Naive B cell (primary cell): ENCODE measurements at places on chromosomes 1 and 21.

DNA sequence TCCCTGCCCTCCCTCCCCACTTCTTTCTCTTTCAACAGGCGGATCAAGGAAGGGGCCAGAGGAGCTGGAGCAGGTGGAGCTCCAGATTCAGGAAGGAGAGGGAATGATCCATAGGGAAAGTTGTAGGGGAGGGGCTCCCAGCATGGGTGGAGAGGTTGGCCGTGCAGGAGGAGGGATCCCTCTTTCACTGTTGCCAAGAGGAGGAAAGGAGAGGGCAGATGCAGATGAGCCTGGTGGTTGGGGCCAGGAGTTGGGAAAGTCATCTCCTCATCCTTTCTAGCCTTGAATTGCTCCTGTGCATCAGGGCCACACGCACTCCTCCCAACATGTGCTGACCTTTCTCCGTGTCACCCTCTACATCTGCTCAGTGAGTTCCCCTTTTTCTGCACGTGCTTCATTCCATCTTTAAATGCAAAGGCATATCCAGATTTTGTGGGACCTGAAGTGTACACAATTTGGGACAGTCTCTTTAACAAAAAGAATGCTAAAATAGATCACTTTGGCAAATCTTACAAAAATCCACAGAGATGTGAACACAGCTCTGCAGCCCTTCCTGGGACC, 32.4 kb downstream of the ZBTB18 start:
- no peak for DNase-seq

DNA sequence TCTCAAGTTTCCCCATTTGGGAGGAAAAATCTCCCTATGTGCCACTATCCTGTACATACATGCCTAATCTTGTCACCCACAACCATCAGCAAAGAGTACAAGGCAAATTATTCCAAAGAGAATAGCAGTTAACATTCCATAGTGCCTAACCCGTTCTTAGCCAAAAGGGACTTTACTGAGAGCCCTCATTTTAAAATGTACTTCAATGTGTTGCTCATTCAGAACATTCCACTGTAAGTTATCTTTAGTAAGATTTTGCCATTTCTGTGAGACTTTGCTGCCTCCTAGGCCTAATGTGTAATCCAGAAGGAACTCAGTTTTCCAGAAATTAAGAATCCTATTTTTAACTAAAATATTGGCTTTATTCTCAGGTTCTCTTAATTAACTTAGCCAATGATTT, 11.3 kb upstream of the MRPL55 start:
- DNase-seq: no peak

- DNase-seq: no peak
These were observed at the start of gene GJC2 for GRCh38 chr1:228149406-228150119. GJC2 (plus strand) TSS chr1:228149930; CDS start chr1:228157759, 7,829 bp downstream.

DNA sequence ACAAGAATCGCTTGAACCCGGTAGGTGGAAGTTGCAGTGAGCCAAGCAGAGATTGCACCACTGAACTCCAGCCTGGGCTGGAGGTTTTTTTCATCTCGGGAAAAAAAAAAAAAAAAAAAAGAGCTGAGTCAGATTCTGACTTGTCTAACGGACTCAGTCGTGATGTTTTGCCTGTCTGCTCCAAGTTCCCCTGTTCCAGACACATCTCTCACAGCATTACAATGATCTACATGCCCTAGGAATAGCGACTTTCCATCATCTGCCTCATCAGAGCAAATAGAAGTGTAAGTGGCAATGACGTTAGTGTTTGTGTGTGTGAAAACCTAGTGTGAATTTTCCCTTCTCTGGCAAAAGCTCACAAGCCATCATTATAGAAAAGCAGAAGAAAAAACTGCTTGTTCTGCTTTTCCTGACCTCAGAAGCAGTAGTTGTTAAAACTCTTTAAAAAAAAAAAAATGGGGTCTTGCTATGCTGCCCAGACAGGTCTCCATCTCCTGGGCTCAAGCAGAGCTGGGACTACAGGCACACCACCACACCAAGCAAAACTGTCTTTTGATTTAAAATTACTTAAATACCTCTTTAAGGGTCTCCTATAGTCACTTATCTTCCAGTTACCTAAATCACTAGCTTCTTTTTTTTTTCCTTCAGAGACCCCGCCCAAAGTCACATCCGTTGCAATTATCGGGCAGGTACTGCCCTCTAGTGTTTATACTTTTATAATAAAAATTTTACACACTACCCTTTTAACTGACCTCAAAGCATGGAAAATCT, 37.3 kb downstream of the PLEKHO1 start:
- peak; percentile 63 for DNase-seq

DNA sequence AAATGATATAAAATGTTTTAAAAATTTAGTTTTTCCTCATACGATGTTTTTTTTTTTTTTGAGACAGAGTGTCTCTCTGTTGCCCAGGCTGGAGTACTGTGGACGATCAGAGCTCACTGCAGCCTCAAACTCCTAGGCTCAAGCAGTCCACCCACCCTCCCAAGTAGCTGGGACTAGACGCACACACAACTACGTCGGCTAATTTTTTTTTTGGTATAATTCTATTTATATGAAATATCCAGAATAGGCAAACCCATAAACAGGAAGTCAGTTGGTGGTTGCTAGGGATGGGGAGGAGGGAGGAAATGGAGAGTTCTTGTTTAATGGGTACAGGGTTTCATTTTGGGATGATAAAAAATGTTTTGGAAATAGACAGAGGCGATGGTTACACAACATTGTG, 56.5 kb downstream of the WARS2 start:
- DNase-seq: no peak
